H1 (cell line): ENCODE measurements at places on chromosomes 1 and 21. TPM values are rescaled to one million over a fixed set of nuclear protein-coding genes. Genes with fewer than 3 reads are reported as not detected.

Gene VWA5B1
- total RNA-seq = 0.78 and 2.3 TPM in 2 replicates

Gene AUNIP
- 22.9 and 23.2 TPM in 2 replicates for total RNA-seq

Gene LSS
- 96.1 and 102 TPM in 2 replicates for total RNA-seq

Gene WDR26
- total RNA-seq = 65.5 and 72.5 TPM in 2 replicates

Gene OR10Z1
- not detected in 2 replicates for total RNA-seq

Gene TEX50
- not detected in 2 replicates for total RNA-seq

Gene RAB25
- total RNA-seq = 34.8 and 38.5 TPM in 2 replicates

Gene SUSD4
- total RNA-seq = 3.2 and 3.9 TPM in 2 replicates

Gene HAO2
- not detected in 2 replicates for total RNA-seq

Gene CD1C
- 0.27 and 0.35 TPM in 2 replicates for total RNA-seq

Gene CLCA1
- total RNA-seq = not detected in 2 replicates

Gene PAQR6
- total RNA-seq = 7.1 and 7.2 TPM in 2 replicates

Gene FAM151A
- total RNA-seq = not detected in 2 replicates

Gene XCL2
- not detected in 2 replicates for total RNA-seq

Gene ZNF683
- not detected in 2 replicates for total RNA-seq

Gene GUCA2A
- not detected in 2 replicates for total RNA-seq

Gene CFHR1
- not detected in 2 replicates for total RNA-seq

Gene PRAMEF15
- not detected in 2 replicates for total RNA-seq

Gene CRNN
- not detected in 2 replicates for total RNA-seq

Gene KDM1A
- total RNA-seq = 273 and 275 TPM in 2 replicates

Gene RGS13
- not detected in 2 replicates for total RNA-seq
